ENCODE measurements at places on chromosomes 3 and 15.

- H3K27me3 ChIP-seq = peaks cover 2% of the 10 kb centered on the region
- H3K4me3 ChIP-seq = no peak overlapping the region
- H3K36me3 ChIP-seq = no peaks in the 10 kb centered on the region
- DNase-seq = no peak
- H3K27ac ChIP-seq = peak overlapping the region; percentile 2
- H3K4me1 ChIP-seq = peaks cover 7% of the 10 kb centered on the region
Observed at GRCh38 chr3:117622171-117622841, 912.7 kb downstream of the TUSC7 start.

GRCh38 chr15:31081588-31082250 is 19.8 kb downstream of the TRPM1 start:
- no peaks in the 10 kb centered on the region for H3K36me3 ChIP-seq
- no peak overlapping the region for H3K27ac ChIP-seq
- DNase-seq = no peak
- no peak overlapping the region for H3K4me3 ChIP-seq
- H3K27me3 ChIP-seq = no peaks in the 10 kb centered on the region

DNA sequence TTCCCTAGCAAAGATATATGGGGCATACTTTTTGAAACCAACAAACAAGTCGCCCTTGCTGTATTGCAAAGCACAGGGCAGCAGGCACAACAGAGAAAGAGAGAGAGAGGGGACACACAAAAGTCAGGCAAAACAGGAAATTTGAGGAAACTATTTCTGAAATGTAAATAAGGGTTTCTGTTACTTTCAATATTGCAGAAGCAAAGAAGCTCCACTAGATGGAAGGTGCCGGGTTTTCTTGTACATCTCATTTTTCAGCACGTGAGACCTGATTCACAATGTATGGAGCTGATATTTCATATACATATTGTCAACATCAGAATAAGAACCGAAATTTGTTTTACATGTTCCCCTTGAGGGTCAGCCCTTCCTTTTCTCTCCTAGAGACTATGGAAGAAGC is 127.4 kb downstream of the FOXP1 start:
- no peak for DNase-seq
- no peaks in the 10 kb centered on the region for H3K27me3 ChIP-seq

GRCh38 chr3:193743702-193744047 is 150.7 kb downstream of the OPA1 start:
- H3K36me3 ChIP-seq = peaks cover 2% of the 10 kb centered on the region
- no peak overlapping the region for H3K27ac ChIP-seq
- DNase-seq = no peak
- H3K27me3 ChIP-seq = peaks cover 34% of the 10 kb centered on the region
- H3K4me3 ChIP-seq = no peak overlapping the region

DNA sequence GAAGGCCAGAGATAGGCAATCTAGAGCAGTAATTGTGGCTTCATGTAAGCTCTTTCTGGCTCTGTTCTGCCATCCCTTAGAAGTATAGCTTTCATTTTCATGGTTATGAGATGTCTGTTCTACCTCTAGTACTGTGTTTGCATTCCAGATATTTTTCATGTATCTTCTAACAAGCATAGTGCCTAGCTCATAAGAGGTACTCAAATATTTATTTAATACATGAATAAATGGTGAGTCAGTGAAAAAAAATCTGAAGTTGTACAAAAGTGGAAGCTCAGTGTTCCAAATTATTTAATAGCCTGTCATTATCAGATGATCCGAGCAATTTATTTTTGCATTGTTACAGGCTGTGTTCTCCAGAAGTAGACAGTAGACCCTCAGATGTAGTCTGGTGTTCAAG is 64.3 kb downstream of the OXSM start:
- no peaks in the 10 kb centered on the region for H3K36me3 ChIP-seq
- H3K4me3 ChIP-seq = no peak overlapping the region
- DNase-seq = no peak
- peaks cover 25% of the 10 kb centered on the region for H3K4me1 ChIP-seq

GRCh38 chr3:26807272-26807671 is 184.7 kb downstream of the LRRC3B start:
- H3K27ac ChIP-seq = no peak overlapping the region
- no peak for DNase-seq
- no peak overlapping the region for H3K4me3 ChIP-seq

- DNase-seq = no peak
- no peaks in the 10 kb centered on the region for H3K27me3 ChIP-seq
- peaks cover 19% of the 10 kb centered on the region for H3K4me1 ChIP-seq
- H3K4me3 ChIP-seq = peak overlapping the region; percentile 73
- H3K36me3 ChIP-seq = no peaks in the 10 kb centered on the region
- H3K27ac ChIP-seq = no peak overlapping the region
Observed at GRCh38 chr15:40511472-40512133, 40.8 kb downstream of the CHST14 start.

- H3K4me3 ChIP-seq = no peak overlapping the region
- no peaks in the 10 kb centered on the region for H3K36me3 ChIP-seq
- H3K27ac ChIP-seq = no peak overlapping the region
- DNase-seq = no peak
Observed at GRCh38 chr15:38508647-38509046, 54.7 kb downstream of the FAM98B start.

DNA sequence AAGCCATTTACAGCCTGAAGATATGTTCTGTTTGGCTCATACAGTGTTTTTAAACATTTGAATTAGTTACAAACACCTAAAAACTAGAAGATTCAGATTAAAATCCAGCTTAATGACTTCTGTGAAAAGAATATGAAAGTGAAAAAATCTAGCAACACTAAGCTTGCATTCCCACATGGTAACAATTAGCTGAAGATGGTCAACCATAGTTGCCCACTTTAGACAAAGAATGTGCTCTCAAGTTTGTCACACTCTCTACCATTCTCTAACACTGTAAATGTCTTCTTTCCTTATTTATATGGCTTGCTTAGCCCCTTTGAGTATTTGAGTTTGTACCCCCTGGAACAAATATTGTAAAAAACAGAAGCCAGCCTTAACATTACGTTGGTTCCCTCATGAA is 32.7 kb downstream of the HDGFL3 start:
- H3K4me1 ChIP-seq = peaks cover 20% of the 10 kb centered on the region
- no peak overlapping the region for H3K4me3 ChIP-seq
- DNase-seq = no peak
- H3K36me3 ChIP-seq = no peaks in the 10 kb centered on the region
- H3K27ac ChIP-seq = no peak overlapping the region

GRCh38 chr3:52681596-52681995 is 4.1 kb downstream of the PBRM1 start:
- H3K27ac ChIP-seq = peak overlapping the region; percentile 92
- H3K27me3 ChIP-seq = no peaks in the 10 kb centered on the region
- peaks cover 63% of the 10 kb centered on the region for H3K4me1 ChIP-seq
- H3K36me3 ChIP-seq = peaks cover 19% of the 10 kb centered on the region

DNA sequence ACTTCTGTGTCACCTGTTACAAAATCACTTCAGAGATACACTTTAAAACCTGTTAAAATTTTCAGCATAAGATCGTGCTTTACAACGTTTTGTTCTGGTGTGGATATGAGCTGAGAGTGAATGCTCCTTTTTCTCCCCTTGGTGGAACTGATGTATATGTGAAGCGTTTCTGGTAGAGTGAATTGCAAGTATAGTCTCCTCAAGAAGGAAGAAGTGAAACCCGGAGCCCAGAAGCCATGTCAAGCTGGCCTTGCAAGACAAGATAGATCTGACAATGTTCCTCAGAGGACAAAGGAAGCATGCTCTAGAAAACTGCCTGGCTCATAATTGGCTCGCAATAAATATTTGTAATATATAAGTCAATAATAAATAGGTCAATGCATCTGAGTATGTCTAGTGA is 23.6 kb downstream of the SERPINI2 start:
- H3K36me3 ChIP-seq = no peaks in the 10 kb centered on the region
- H3K4me3 ChIP-seq = no peak overlapping the region
- H3K4me1 ChIP-seq = no peaks in the 10 kb centered on the region
- H3K27ac ChIP-seq = no peak overlapping the region

DNA sequence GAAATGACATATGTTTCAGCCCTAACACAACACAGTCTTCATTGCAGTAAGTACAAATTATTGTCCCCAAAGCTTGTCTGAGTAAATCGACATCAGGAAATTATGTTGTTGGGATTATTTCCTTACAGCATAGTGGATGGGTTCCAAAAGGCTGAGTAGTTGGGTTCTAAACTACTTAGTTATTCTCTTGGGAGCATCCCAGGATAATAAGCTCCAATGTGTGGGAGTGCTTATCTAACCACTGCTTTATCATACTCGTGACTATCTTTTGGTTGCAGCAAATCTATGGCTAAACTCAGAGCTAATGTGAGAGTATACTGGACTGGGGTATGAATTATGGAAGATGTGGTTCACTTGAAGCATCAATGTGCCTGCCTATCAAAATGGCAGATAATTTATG is 128.5 kb downstream of the RBMS3 start:
- no peaks in the 10 kb centered on the region for H3K27me3 ChIP-seq
- peaks cover 53% of the 10 kb centered on the region for H3K4me1 ChIP-seq
- DNase-seq = no peak
- peaks cover 5% of the 10 kb centered on the region for H3K36me3 ChIP-seq

- H3K4me3 ChIP-seq = no peak overlapping the region
- H3K27ac ChIP-seq = peak overlapping the region; percentile 96
- peaks cover 9% of the 10 kb centered on the region for H3K36me3 ChIP-seq
- H3K27me3 ChIP-seq = no peaks in the 10 kb centered on the region
- H3K4me1 ChIP-seq = peaks cover 94% of the 10 kb centered on the region
- DNase-seq = no peak
Observed at GRCh38 chr15:48548455-48548854, 97.1 kb downstream of the FBN1 start.

DNA sequence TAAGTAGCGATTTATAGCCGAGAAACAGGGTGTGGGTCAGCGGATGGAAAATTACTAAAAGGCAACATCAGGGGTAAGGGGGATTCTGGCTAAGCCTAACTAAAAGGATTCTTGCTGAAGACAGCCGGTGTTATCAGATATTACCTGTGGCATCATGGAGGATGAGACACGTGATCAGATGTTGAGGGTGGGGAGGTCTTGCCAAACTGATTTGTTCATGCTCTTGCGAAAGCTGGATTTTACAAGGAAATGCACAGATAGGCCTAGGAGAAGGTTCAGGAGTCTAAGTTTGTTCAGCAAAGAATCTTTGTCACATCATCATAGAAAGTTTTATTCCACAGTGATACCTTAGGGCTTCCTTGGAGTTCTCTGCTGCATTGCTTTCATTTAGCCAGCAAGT is 396.8 kb upstream of the TBL1XR1 start:
- DNase-seq = no peak
- no peaks in the 10 kb centered on the region for H3K27me3 ChIP-seq
- H3K4me3 ChIP-seq = no peak overlapping the region
- no peak overlapping the region for H3K27ac ChIP-seq

GRCh38 chr15:93154666-93155065 is 65.7 kb upstream of the RGMA start:
- no peak overlapping the region for H3K27ac ChIP-seq
- no peak for DNase-seq
- H3K36me3 ChIP-seq = peaks cover 3% of the 10 kb centered on the region
- peaks cover 40% of the 10 kb centered on the region for H3K4me1 ChIP-seq
- H3K4me3 ChIP-seq = no peak overlapping the region

DNA sequence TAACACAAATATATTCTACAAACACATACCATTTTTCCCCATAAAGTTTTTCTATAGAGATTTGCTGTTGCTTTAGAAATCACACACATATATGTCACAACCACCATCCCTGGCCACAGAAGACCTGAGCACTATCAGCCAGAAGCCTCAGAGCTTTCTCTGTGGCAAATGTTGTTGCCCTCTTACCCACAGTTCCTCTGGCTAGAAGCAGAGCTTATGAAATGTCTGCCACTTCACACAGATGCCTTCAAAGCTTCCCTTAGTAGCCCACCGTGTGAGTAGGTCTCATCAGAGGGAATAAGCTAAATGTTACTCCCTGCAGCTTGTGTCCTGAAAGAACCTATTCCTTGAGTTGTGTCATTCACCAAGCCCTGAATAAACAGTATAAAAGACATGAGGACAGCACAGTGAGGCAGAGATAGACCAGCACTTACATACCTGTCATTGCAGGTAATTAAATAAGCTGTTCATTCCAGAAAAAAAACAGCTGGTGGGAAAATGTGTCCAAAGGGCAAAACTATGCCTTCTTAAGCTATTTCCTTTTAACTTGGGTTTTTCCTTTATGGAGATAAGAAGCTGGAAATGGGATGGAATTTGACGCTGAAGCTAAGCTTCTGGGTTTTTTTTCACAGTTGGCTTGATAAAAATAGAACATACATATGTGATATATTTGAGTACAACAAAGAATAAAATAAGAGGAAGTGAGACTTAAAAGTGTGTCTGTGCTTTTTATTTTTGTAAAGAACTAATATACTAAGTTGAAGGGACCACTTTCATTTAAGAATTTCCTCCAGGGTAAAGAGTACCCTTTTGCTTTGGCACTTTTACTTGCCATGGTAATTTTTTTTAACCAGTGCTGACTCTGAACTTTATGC is 391.4 kb downstream of the KCNH8 start:
- H3K27me3 ChIP-seq = peaks cover 5% of the 10 kb centered on the region
- no peaks in the 10 kb centered on the region for H3K4me1 ChIP-seq
- no peak overlapping the region for H3K4me3 ChIP-seq

Measured in chondrocyte (in vitro differentiated cells).